NCI-H2081 (cell line): ENCODE measurements at places on chromosomes 12 and 14.
A peak's percentile ranks its signal among the peaks of the same experiment; 100 is the strongest.

DNA sequence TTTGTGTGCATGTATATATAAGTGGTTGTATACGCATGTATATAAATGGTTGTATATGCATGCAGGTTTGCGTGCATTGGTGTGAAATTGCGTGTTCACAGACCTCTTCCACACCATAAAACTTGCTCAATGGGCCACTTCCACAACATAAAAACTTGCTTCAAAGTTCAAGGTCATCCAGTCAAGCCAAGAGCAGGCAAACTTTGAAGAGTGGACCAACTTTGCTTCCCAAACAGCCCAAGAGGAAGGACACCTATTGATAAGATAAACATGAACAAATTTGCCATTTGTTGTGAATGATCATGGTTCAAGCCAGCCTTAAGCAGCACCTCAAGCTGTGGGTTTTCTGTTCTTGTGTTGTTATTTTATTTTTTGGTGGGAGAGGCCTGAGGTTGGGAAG lies 25.2 kb upstream of the PPP1CC start:
- no peak for DNase-seq

DNA sequence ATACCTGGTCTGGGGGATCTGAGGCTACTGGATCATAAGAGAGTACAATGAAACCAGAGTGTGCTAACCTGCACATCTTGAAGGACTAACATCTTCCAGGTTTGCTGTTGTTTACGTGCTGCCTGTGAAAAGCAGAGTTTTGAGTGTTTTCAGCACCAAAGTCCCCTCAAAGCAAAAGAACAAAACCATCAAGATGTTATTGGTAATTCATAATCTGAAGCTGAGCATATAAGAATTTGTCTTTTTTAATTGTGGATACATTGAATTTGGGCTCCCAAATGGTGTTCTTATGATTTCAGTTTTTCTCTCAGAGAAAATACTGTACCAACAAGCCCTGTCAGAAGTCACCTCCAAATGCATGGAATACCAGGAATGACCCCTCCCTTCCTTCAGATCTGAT lies 110.2 kb downstream of the BTG1 start:
- DNase-seq: no peak

- no peak for DNase-seq
These were observed 5.1 kb downstream of the IKBIP start for GRCh38 chr12:98639491-98639890.

- no peak for DNase-seq
These were observed 12.4 kb downstream of the TSPAN9 start for GRCh38 chr12:3089588-3089987.

DNA sequence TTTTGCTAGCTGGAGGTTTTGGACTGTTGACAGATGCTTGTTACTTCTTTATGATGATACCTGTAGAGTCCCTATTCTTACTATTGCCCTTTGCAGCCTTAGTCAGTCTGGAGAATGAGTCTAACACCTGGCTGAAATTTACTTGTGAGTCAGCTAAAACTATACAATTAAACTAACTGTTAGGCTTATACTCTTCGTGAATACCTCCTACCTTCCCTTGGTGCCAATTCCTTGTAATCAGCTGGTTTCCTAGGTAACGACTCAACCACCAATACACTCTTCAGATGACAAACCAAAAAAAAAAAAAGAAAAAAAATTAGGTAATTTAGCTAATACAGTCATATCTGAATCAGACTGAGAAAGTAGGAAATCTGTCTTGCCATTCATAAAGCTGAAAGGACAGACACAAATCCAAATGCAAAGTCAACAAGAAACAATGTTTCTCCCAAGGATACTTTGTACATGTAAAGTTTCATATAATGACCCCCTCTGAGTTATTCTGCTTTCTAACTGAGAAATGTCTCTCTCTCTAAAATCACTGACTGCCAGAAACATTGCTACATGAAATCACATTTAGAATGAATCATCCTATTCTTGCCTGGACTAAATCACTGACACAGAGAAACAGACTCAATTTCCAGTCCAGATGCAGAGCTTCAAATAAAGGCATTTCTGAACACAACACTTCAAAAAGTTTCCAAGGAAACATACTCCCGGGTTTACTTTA lies 56.5 kb upstream of the CDKL1 start:
- no peak for DNase-seq

DNA sequence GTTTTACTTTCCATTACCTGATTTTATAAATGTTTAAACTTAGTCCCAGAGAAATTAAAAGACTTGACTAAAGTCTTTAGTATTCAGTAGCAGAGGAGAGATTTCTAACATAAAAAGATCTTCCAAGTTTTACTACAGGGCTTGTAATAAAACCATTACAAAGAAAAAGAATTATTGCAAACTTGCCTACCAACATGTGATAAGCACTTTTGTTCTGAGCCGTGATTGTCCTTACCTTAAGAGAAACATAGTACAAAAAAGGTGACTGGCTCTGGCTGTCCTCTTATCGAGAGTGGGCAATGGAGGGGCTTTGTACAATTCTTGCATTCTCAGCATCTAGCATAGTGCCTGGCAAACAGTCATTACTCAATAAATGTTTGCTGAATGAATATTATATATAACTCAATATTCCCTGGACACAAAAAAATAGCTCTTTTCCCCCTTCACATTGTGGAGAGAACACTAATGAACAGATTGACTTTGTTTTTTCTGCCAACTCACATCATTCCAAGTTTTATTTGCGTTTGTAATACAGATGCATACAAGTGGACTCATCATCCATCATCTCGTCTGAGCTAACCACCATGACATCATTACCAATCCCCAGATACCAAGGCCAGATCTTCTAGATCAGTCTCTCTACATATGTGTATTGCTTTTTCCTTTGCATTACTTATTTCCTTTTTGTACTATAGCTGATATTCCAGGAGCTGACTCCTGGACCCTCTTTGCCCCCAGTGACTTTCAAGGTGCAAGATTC lies 192.8 kb upstream of the EEA1 start:
- DNase-seq: no peak

- DNase-seq: no peak
These were observed 102.9 kb downstream of the RPS29 start for GRCh38 chr14:49483268-49483667.

- DNase-seq: no peak
These were observed 114.5 kb downstream of the SLC35F4 start for GRCh38 chr14:57751400-57751799.

GRCh38 chr12:124769163-124769530 lies 94.5 kb downstream of the SCARB1 start:
- DNase-seq: no peak

DNA sequence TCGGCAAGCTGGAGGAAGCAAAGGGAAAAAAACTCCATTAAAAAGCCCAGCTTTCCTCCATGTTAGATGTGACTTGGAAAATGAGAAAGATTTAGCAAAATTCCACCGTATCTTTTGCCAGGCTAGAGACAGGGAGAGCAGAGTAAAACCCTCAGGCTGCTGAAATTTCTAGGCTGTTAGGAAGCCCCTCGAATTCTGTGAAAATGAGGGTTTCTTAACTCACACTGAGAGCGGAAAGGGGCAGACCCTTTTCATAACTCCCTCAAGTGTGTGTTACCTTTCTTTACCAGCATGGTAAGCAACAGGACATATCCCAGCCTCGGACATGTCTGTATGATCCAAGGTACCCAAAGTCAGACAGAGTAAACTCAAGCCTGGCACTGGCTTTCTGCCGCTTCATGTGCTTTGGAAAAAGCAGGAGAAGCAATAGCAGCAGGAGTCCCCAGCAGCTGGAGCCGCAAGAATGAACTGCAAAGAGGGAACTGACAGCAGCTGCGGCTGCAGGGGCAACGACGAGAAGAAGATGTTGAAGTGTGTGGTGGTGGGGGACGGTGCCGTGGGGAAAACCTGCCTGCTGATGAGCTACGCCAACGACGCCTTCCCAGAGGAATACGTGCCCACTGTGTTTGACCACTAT lies at the start of gene RHOJ:
Gene RHOJ, plus strand, starts transcription at position 37 of the 637 bp plus-strand sequence. Its CDS starts 427 bp downstream, at position 464.
- DNase-seq: peak; percentile 67

DNA sequence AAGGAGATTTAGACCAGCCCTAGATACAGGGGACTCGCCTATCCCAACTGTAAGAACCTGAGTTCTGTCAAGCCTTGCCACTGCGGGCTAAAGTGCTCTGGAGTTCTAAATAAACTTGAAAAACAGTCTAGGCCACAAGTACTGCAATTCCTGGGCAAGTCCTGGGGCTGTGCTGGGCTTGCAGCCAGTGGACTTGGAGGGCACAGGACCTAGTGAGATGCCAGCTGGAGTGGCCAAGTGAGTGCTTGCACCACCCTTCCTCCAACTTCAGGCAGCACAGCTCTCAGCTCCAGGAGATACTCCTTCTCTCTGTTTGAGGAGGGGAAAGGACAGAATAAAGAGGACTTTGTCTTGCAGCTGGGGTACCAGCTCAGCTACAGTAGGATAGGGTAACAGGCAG lies 307.6 kb upstream of the FBXO33 start:
- DNase-seq: no peak

DNA sequence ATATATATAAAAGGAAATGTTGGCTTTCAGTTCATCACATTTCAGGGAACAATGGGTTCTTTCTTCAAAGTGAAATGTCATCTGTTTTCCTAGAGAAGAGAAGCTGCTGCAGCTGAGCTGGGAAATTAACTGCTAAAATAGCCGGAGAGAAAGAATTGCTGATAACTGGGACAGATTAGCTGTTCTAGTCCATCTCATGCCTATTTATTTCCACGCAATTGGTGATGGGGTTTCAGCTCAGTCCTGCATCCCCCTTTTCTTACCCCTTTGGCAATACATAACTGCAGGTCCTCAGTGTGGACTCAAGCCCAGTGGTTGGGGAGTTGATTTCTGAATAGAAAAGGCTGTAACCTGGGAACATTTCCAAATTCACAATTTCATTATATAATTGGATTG lies 436.9 kb upstream of the TMEM132C start:
- DNase-seq: no peak

DNA sequence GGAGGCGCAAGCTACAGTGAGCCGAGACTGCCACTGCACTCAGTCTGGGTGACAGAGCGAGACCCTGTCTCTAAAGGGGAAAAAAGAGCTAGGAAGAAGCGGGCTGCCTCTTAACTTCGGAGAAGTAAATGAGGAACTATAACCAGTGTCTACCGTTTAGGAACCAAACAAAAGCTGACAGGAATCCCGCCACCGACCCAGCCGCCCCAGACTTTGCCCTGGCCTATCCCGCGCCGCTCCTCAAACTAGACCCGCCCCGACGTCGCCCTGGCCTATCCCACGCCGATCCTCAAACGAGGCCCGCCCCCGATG lies 568 bp upstream of the SIVA1 start:
- DNase-seq: no peak

GRCh38 chr14:71703477-71703876 lies 228.8 kb upstream of the RGS6 start:
- no peak for DNase-seq

- DNase-seq: no peak
These were observed 102.3 kb downstream of the RERG start for GRCh38 chr12:15118955-15119354.

- DNase-seq: no peak
These were observed 406.3 kb upstream of the FAR2 start for GRCh38 chr12:28742791-28743190.

DNA sequence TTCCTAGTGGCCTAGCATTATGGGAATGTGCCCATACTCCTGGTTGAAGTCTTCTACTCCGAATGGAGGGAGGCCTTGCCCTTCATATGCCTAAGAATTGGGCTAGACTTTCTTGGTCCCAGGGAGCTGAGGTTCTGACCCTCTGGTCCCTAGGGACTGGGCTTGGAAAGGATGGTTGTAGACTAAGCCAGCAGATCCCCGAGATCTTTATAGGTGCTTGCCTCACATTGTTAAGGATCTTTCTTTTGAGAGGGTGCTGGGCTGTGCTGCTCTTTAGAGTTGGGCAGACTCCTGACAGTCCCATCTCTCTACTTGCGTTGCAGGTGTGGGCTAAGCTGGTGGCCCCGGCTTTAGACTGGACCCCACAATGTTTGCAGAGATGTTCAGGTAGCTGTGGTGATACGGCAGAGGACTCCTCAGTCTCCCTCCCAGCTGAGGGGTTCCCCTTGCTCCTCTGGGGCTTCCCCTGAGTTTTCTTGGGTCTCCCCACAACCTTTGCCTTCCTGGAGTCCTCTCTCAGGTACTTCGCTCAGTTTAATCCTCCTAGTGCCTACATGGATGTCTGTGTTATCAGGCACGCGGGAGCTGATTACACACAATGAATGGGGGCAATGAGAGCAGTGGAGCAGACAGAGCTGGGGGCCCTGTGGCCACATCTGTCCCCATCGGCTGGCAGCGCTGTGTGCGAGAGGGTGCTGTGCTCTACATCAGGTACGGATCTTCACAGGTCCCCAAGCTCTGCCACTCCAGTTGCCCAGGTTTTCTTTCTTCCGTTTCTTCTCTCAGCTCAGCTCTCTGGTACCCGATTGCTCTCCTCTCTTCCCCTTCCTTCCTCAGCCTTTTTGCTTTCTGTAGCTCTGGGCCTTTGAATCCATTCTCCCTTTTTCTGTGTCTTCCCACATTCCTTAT lies 1.3 kb downstream of the MBD6 start:
- no peak for DNase-seq

DNA sequence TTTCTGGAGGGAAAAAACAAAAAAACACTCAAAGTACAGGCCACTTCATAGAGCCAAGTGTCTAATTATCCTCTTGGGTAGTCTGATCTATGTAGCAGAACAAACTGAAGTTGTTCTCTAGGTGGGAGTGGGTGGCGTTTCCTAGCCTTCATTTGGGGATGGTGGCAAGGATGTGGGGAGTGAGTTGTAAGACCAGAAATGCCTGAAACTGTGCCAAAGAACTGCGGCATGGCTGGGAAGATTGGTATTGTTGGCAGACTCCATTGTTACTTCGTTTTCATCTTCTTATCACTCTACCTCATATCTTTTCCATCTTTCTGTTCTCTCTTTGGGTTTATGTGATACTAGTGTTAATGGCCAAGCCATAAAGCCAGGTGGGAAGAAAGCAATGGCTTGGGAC lies 177.3 kb upstream of the DDHD1 start:
- DNase-seq: no peak

- peak; percentile 55 for DNase-seq
These were observed 86.5 kb upstream of the CEP83 start for GRCh38 chr12:94545935-94546771.

GRCh38 chr14:63881926-63882325 lies 29.1 kb downstream of the SYNE2 start:
- DNase-seq: no peak
